ENCODE measurements at places on chromosomes 13 and 19. TPM values are rescaled to one million over a fixed set of nuclear protein-coding genes. Genes with fewer than 3 reads are reported as not detected.

DNA sequence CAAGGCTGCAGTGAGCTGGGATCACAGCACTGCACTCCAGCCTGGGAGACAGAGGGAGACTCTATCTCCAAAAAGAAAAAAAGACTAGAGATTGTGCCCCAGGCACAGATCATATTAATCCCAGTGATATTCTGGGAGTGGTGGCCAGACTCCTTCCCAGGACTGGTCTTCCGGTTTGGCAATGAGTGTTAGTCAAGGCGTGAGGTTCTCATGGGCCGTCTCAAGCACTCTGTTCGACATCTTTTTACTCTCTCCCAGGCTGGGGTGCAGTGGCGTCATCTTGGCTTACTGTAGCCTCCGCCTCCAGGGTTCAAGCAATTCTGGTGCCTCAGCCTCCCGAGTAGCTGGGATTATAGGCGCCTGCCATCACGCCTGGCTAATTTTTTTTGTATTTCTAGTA lies 5.3 kb upstream of the DPRX start:
- no peaks in the 10 kb centered on the region for H3K27me3 ChIP-seq
- DNase-seq = no peak
- no peak overlapping the region for H3K4me3 ChIP-seq
- H3K4me1 ChIP-seq = no peaks in the 10 kb centered on the region

Gene GFY
- not detected for total RNA-seq

Gene FXYD1
- 1.2 TPM for total RNA-seq

- no peaks in the 10 kb centered on the region for H3K4me1 ChIP-seq
- no peak for DNase-seq
- H3K36me3 ChIP-seq = no peaks in the 10 kb centered on the region
- no peaks in the 10 kb centered on the region for H3K27me3 ChIP-seq
Measured at GRCh38 chr13:26956522-26957142, 196.0 kb upstream of the GPR12 start.

DNA sequence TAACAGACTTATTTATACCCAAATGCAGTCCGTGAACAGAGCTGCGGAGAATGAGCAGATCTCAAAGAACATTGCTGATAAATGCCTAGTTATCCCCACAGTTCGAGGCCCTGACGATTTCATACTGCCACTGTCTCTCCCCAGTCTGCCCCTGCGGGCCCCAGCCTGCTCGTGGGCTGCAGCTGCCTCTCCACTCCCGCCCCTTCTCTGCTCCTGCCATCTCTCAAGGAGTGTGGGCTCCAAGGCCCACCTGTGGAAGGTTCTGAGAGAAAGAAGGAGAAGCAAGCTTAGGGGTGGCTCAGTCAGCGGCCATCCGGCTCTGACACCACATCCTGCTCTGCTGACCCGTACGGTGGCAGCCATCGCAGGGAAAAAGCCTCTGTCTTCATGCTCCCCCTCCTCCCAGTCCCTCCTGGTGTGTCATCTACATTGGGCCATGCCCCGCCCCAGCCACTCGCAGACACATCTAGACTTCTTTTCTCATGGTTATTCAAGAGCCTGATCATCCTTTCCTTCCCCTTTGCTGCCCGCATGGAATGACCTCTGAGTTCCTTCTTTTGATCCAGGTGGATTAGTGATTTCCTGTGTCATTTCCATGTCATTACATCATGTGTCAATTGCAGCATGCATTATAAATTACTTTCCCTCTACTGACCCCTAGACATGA lies 52.0 kb downstream of the EPS15L1 start:
- H3K4me1 ChIP-seq = no peaks in the 10 kb centered on the region
- peaks cover 20% of the 10 kb centered on the region for H3K36me3 ChIP-seq
- no peaks in the 10 kb centered on the region for H3K27me3 ChIP-seq
- H3K4me3 ChIP-seq = no peak overlapping the region

- no peaks in the 10 kb centered on the region for H3K4me1 ChIP-seq
- no peaks in the 10 kb centered on the region for H3K27me3 ChIP-seq
- no peaks in the 10 kb centered on the region for H3K36me3 ChIP-seq
- no peak overlapping the region for H3K4me3 ChIP-seq
- no peak overlapping the region for H3K27ac ChIP-seq
Measured at GRCh38 chr19:49543032-49543431, 15.2 kb downstream of the RCN3 start.

DNA sequence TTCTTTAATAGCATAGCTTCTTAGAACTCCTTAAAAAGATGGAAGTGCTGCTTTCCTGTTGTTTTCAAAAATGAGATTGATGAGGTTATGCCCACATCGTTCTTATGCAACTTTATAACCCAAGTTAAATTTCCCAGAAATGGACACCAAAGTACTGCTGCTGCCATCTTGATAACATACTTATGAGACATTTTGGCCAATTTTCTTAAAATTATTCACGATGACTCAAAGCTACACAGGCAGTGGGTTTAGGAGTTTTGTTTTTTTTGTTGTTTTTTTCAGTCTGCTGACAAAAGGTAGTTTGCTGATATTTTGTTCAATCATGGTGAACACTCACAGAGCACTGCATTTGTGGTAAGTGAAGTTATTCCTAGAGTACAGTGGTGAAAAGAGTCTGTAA lies 54.9 kb upstream of the RFC3 start:
- no peak overlapping the region for H3K27ac ChIP-seq
- H3K4me1 ChIP-seq = peaks cover 2% of the 10 kb centered on the region
- no peak overlapping the region for H3K4me3 ChIP-seq
- no peaks in the 10 kb centered on the region for H3K36me3 ChIP-seq
- no peaks in the 10 kb centered on the region for H3K27me3 ChIP-seq
- DNase-seq = no peak

DNA sequence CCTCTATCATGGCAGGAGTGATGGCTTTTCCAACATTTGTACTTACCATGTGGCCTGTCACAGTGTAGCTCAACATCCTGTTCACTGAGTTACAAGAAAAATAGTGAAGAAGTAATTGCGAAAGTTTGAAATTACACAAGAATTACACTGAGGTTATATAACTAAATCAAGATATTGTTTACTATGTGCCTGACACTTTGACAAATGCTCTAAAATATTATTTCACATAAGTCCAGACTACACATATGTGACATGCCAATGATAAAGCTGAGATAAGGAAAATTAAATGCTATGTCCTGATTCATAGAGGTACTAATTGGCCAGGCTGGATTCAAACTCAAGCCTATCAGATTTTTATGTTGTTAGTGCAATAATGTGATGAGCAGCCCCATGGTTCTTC lies 451.7 kb downstream of the PCDH9 start:
- H3K36me3 ChIP-seq = no peaks in the 10 kb centered on the region
- DNase-seq = no peak
- no peaks in the 10 kb centered on the region for H3K4me1 ChIP-seq

Gene AZU1
- not detected for total RNA-seq
